ENCODE measurements at places on chromosomes 16 and 17. TPM values are rescaled to one million over a fixed set of nuclear protein-coding genes. Genes with fewer than 3 reads are reported as not detected.

COQ7 gene
- total RNA-seq = 16.7 TPM

PRCD gene
- total RNA-seq = 11.2 TPM

LITAFD gene
- total RNA-seq = not detected

ANKFN1 gene
- not detected for total RNA-seq

SLC47A1 gene
- total RNA-seq = not detected

CALB2 gene
- under 0.01 TPM for total RNA-seq

CBFA2T3 gene
- not detected for total RNA-seq

APOH gene
- not detected for total RNA-seq

SLC12A3 gene
- not detected for total RNA-seq

FNDC8 gene
- total RNA-seq = not detected

MPP3 gene
- 8.5 TPM for total RNA-seq

HID1 gene
- total RNA-seq = 0.16 TPM

Data from bronchial smooth muscle cell (primary cell).